ENCODE measurements at places on chromosomes 11 and 22. TPM values are rescaled to one million over a fixed set of nuclear protein-coding genes. Genes with fewer than 3 reads are reported as not detected.

DNA sequence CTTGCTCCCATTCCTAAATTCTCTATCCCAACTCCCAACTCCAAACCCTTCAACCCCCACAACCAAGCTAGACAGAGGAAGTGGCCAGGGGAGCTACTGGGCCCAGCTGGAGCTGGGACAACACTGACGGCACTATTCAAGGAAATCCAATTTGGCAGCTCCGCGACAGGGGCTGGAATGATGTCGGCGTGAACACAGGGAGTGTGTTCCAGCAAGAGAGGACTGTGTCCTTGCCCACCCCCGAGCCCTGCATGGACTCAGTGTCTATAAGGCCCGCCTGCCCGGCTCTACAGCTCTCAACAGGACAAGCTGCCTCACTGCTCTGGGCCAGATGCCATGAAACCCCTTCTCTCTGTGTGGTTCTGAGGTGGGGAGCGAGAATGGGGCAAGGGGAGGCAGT, 11.3 kb downstream of the PCSK7 start:
- DNase-seq, result no peak

DNA sequence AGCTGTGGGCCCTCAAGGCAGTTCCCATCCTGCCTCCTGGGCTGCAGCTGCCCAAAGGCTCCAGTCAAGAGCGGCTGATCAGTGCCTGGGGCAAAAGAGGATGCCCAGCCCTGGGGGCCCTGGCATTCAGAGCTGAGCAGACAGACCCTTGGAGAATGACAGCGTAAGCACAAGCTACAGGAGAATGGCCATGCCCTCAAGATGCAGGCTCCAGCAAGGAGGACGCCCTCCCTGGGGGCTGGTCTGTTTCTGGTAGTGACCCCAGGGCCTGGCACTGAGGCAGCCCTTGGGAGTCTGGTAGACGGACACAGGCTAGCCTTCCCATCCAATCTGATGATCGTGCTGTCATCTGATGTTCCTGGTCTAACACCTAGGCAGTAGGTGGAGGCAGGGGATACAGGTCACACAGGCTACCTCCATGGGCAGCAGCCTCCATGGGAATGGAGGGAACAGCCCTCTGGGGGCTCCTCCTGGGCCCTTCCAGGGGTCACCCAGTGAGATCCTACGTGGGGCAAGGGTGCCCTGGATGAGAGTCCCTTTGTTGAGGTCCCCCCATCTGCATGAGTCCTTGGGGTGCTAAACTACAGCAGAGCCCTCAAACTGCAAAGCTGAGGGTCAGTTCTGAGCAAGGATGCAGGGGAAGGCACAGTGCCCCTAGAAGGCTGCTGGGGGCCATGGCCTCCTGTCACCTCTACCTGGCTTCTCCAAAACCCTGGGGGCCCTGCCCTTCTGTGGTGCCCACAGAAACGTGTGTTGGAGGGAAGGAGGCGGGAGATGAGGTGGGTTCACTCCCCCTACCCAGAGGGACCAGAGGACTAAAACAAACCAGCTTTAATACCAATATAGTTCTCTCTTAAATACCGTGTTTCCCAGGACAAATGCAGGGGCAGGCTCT, 10.2 kb upstream of the SF1 start:
- DNase-seq, result no peak

DNA sequence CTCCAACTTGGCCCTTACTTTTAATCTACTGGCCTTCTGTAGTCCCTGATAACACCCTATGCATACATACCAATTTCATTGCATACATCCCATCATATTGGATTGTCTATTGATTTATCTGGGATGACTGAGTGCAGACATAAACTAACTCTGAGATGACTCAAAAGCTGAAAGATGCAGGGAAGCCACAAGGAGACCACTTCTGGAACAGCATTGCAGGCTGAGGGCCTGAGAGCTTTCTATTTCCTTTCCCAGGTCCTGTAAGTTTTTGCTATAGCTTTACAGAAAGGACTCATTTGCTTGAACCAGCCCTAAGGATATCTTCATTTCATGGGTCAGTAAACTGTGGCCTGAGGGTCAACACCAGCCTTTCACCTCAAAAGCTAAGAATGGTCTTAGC, 15.1 kb upstream of the SPON1 start:
- DNase-seq, result no peak

- DNase-seq, result no peak
These were observed 9.5 kb downstream of the SLC16A8 start for GRCh38 chr22:38074181-38075104.

- peak; percentile 75 for DNase-seq
These were observed 1.1 kb upstream of the SUN2 start for GRCh38 chr22:38756711-38757463.

- DNase-seq, result no peak
These were observed 1150.1 kb downstream of the BRD1 start for GRCh38 chr22:48677621-48678020.

- no peak for DNase-seq
These were observed 7.1 kb downstream of the LRRC32 start for GRCh38 chr11:76663486-76663810.

DNA sequence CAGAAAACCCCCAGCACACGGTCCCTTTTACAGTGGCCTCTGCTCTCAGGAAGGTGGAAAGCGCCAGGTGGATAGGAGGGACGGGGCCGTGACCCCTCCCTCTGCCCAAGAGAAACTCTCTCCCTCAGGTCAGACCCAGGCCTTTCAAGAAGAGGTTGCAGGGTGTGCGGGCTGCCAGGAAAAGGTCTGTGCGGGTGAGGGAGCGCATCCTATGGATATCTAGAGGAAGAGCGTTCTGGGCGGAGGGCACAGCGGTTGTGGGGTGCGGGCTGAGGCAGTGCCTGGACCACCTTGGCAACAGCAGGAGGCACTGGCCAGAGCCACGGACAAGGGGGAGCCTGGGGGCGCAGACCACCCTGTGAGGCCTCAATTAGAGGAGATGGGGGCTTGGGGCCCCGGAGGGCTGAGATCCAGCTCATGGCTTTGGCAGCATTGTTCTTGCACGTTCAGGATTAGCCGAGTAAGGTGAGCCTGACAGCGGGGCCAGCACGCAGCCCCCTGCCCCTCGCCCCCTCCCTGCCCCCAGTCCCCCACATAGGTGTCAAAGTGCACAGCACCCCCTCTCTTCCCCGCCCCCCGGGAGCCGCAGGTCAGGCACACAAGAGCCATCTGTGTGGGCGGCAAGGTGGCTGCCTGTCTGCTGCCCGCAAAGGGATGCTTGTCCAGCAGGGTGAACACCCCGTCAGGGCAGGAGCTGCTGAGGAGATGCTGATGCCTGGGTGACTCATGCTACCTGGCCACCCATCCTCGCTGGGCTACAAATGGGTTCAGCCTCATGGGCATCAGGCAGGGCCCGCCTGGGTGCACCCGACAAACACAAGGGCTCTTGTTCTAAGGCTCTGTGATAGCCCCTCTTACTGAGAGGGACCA, 92.8 kb upstream of the KCNQ1OT1 start:
- no peak for DNase-seq

DNA sequence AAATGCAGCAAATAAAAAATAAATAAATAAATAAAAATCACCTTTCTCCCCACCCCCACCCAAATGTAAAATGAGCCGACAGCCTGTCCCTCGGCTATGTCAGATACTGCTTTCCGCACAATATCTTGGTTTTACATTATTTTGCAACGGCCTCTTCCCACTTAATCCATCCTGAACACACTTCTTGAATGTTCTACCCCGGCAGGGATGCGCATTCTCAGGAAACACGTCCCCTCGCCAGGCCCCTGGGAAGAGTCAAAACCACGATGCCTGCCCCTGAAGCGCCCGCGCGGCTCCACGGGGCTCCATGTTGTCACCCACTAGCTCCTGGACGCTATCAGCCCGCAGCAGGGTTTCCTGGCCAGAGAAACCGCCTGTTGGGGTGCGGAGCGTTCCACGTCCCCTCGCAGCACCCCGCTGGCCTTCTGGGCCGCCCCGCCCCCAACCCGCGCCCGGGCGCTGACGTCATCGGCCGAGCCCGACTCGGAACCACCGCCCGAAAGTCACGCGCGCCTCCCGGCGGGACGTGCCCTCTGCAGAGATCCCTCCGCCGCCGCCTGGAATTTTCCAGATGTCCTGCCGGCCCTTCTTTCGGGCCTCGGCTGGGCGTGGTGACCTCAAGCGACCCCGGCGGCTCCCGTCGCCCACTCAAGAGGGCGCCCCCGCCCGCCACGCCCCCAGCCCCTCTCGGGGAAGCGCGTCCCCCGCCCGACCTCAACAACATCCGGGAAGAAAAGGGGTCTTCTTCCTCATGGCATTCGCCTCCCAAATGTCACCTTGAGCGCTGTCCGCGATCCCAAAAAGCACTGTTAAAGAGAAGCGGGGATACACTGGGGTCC, 585 bp upstream of the NEAT1 start:
- peak; percentile 98 for DNase-seq

DNA sequence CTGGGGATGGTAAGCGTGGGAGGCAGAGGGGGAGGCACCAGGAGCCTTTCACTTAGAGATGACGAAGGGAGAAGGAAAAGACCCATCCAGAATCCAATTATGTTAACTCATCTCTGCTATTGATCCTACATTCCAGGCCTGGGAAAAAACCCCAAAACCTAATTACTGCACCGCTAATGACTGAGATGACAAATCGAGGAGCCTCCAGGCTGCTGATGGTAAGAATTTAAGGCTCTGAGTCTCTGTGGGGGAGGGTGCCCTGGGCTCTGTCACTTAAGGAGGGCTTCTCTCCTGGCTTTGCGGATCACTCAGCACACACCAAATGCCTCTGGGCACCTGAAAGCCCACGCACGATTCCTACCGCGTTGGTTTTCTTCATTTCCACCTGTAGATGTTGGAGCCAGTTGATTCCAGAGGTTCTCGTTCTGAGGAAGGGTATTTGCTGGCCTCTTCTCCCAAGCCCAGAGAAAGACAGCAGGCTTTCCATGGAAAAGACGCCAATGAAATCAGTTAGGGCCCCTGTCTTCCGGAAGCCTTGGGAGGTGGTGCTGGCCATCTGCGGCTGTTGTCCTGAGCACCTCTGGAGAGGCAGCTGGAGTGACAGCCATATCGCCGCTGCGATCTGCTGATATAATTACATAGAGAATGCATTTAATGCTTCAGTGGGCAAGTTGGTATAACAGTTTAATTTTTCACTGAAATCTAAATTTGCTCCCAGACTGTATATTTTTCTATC, 751.2 kb downstream of the BRD1 start:
- no peak for DNase-seq

GRCh38 chr11:7604331-7604955, 68.9 kb downstream of the CYB5R2 start:
- DNase-seq, result no peak

DNA sequence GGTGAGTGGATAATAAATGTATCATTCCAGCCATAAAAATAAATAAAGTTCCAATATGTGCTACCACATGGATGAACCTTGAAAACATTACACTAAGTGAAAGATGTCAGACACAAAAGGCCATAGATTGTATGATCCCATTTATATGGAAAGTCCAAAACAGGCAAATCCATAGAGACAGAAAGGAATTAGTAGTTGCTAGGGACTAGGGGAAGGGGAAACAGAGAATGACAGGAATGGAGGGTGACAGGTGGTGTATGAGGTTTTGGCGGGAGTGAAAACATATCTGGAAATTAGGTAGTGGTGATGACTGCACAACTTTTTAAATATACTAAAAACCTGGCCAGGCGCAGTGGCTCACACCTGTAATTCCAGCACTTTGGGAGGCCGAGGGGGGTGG, 15.2 kb upstream of the CARD10 start:
- no peak for DNase-seq

GRCh38 chr22:43000441-43001175, 14.3 kb downstream of the PACSIN2 start:
- peak; percentile 67 for DNase-seq

GAS2L1 gene
- 1.5 TPM for total RNA-seq

DNHD1 gene
- 22.8 TPM for total RNA-seq

USP2 gene
- 0.35 TPM for total RNA-seq

Data from activated CD4-positive, alpha-beta T cell treated with anti-CD3 and anti-CD28 coated beads, Interleukin-2, amount 10 ng/mL, durations not matched to agents 24 days and 14 days (primary cell).